ENCODE measurements at places on chromosomes 1 and 21. TPM values are rescaled to one million over a fixed set of nuclear protein-coding genes. Genes with fewer than 3 reads are reported as not detected.
A peak's percentile ranks its signal among the peaks of the same experiment; 100 is the strongest.

The SOD1 gene
- 169 TPM for total RNA-seq

The COL8A2 gene
- 4.8 TPM for total RNA-seq

The LRRC53 gene
- not detected for total RNA-seq

DNA sequence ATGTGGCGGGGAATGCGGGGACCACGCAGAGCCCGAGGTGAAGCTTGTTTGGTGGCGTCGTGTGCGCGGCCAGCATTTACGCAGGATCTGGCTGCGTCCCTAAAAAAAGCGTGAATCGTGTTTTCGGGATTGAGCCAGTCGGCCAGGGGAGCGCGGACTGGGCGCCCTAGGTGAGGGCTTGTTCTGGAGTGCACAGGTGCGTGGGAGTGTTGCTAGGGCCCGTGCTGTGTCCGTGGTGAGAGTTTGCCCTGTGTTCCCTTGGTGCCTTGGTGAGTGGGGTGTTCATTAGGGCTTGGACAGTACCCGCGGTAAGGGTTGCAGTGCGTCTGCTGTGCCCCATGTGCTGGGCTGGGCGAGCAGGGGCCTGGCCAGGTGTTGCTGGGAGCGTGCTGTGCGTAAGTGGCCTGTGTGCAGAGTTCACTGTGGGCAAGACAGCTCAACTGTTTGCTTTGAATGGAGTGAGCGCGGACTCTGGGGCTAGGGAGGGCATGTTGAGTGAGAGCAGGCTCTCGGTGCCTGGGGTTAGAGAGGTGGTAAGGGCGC lies 673 bp downstream of the CD46 start:
- peak; percentile 65 for DNase-seq

- no peak for DNase-seq
Observed at GRCh38 chr1:24932725-24933294, 2.7 kb upstream of the RUNX3 start.

DNA sequence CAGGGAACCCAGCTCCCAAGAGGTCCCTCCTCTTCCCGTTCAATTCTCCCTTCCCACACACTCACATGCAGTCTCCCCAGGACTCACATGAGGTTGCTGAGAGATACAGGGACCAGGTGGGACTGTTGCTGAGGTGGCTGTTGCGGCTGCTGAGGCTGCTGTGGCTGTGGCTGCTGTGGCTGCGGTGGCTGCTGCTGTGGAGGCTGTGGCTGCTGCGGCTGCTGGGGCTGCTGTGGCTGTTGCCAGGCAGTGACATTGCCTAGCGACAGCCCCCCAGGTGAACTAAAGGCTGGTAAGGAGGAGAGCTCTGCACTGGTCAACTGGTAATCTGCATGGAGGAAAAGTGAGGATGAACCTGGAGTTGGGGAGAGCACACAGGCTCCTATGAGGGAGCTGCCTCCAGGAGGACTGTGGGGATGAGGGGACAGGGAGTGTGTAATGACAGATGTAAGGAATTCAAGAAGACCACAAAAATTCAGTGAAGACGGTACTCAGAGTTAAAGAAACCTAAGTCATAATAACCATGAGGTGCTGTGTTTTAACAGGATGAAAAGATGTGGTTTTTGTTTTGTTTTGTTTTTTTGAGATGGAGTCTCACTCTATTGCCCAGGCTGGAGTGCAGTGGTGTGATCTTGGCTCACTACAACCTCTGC lies 31.8 kb downstream of the MEF2D start:
- DNase-seq = no peak

GRCh38 chr1:113942527-113942926 lies 13.4 kb downstream of the HIPK1 start:
- DNase-seq = no peak

GRCh38 chr1:172811694-172812093 lies 152.8 kb downstream of the FASLG start:
- DNase-seq = no peak

Data from sigmoid colon (tissue), 7 donors.